ENCODE measurements at places on chromosomes 5 and 9.

- DNase-seq: no peak
These were observed 35.4 kb downstream of the PRLR start for GRCh38 chr5:35194635-35195471.

GRCh38 chr9:121206516-121207370, 5.1 kb upstream of the RAB14 start:
- no peak for DNase-seq

- DNase-seq: no peak
These were observed 107.6 kb downstream of the MUSK start for GRCh38 chr9:110776221-110776620.

DNA sequence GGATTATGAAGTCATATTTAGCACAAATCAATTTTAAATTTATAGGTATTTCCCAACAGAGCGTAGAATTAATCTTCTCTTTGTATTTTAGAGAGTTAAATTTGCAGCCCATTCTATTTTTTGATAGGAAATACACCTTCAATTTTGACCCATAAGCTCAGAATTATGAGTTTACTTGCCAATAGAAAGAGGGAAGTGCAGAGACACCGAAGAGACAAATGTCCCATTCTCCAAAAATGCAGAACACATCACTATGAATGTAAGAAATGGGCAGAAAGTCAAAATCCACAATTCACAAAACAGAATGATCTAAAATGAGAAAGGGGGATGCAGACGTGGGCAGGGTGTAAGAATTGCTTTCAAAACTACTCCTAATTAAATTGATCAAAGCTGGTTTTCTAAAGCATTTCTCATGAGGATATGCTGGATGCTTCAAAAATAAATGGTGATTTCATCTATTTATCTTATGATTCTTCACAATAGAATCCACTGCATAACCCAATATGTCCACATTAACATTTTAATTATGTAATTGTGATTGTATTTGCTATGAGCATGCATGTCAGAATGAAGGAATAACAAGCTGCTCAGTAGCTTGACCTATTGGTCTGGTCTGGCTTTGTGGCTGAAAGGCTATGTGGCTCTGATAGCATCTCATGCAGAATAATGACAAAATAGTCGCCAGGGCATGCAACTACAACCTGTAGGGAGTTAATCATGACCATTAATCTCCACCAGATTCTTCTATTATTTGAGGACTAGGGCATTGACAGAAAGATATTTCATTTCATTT, 550.1 kb upstream of the CDH18 start:
- no peak for DNase-seq

GRCh38 chr9:117574099-117574498, 130.1 kb upstream of the TLR4 start:
- peak; percentile 86 for DNase-seq

GRCh38 chr9:121640076-121640475, 11.4 kb upstream of the DAB2IP start:
- DNase-seq: no peak

DNA sequence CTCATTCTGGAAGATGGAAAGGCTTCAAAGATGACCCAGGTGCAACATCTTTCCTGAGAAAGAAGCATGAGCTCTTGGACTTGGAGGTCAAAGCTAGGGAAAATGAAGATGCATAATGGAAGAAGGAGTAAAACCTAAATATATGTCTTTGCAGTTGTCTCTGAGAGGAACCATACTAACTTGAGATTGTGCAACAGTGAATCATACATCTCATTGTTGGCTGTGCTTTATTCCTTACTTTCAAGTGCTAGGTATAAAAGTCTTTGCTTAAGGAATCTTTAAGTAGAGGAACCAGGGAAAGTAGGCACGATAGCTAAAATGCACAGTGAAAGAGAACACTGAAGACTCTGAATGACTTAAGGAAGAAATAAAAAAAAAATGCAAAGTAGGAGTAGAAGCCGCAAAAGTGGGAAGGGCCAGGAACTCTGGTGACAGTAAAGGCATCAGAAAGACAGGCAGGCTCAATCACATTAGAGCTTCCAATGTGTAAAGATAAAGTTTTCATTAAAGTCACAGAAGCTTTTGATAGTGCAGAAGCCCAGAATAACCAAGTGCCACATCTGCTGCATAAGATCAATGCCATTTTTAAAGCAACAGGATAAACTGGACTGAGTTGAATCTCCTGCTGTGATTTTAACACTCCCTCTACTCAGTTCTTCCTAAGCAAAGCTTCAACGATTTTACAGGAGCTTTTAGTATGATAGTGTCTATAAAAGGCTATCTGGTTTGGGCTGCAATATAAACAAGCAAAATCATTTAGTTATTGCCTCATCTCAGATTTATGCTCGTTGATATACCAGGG, 432.3 kb upstream of the EDIL3 start:
- no peak for DNase-seq

DNA sequence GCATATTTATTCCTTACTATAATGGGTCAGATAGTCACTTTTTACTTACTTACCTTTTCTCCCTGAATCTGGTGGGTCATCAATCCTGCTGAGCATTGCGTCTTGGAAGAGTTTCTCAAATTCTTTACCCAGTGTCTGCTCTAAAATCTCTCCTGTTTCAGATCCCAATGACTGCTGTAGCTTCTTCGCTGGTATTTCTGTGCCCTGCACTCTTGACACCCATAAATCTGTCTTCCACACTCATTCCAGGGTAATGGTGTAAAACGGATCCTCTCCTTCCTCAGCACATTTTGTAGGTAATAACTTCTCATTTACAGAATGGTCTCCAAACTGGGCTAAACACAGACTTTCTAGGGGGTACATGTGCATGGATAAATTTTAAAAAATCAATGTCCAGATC, 407.4 kb downstream of the DMAC1 start:
- no peak for DNase-seq

DNA sequence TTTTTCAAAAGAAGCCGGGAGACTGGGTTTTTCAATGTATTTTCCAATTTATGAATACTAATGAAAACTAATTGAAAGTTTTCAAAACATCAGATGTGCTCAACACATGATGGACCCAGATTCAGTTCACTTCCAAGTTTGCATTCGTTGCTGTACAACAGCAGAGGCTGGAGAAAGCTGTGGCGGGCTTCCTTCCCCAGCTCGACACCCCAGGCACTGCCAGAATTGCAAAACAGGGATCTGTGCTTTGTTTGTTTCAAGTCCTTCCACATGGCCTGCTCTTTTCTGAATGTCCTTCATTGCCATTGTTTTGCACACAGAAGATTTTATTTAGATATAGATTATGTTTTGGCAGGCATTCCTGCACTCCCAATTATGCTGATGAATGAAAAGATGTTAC, 30.3 kb upstream of the INSYN2B start:
- no peak for DNase-seq

- no peak for DNase-seq
These were observed 103.9 kb upstream of the SMIM23 start for GRCh38 chr5:171681677-171682076.

DNA sequence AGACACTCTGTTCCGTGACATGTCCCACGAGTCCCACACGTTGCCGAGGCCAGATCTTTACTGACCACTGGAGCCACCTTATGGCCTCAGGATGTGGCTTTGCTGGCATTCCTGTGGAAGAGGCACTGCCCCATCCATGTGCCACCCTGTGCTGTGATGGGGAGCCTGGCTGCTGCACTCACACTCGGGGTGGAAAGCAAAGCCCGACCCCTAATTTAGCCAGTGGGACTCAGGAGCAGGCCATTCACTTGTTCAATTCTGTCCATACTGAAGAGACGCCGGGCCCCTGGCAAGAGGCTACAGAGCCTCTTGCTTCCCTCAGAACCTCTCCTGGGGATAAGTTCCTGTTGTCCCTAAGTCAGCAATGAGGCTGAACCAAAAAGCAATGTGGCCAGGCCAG, 18.6 kb upstream of the CEP72 start:
- no peak for DNase-seq

GRCh38 chr9:125750627-125751011, 3.4 kb downstream of the PBX3 start:
- DNase-seq: no peak

DNA sequence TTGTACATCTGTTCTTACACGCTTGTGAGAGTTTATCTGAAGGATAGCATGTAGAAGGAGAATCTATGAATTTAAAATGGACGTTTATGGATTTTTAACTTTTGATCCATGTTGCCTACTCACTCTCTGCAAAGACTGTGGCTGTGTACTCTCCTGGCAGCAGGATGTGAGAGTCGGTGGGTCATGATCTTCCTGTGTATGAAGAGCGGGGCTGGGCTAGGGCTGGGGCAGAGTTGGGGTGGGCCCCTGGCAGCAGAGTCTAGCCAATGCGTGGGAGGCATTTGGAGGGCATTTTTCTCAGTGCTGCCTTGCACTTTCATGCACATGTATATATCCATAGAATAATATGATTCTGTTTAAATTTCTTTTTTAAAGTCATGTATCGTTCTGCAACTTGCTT, 24.0 kb upstream of the DAB2IP start:
- DNase-seq: no peak

DNA sequence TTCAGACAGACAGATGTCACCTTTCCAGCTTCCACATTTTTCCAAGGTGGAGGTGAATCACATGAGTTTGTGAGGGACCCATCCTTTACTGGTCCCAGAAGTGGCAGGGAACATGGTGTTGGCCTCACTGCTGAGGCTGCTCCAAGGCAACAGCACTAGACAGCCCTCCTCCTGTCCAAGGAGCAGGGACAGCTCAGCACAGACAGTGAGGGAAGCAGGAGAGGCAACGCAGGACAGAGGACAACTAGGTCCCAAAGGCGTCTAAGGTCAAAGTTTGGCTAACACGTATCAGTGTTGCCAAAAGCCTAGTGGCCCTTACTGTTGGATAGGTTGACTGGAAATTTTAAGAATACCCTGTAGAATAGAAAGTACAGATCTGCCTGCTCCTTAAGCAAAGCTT, 251.7 kb upstream of the PANK3 start:
- DNase-seq: no peak

GRCh38 chr5:135660826-135661575, 82.2 kb upstream of the CXCL14 start:
- no peak for DNase-seq

- no peak for DNase-seq
These were observed 223.6 kb upstream of the EFNA5 start for GRCh38 chr5:107894361-107894760.

GRCh38 chr5:54965806-54966205, 19.6 kb downstream of the ESM1 start:
- DNase-seq: no peak

DNA sequence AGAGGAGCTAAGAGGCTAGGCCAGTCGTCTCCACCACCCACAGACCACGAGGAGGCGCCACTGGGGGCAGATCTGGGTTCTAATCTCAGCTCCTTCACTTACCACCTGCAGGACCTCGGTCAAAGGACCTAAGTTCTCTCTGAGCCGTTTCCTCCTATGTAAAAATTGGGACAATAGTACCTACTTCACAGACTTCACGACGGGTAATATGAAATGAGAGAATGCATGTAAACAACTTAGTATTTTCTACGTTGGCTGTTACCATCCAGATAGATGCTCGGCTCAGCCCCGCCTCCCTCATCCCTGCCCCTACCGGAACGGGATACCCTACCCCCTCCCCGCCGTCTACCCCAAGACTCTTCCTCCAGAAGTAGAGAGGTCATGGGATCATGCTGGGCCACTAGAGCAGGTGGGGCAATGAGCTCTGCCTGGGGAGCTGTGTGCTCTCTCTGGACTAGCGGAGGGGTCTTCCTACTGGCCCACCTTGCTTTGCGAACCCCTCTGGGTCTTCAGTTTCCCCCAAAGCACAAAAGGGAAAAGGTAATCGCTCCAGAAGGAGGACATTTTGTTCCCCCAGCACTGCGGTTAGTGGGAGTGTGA, 541 bp downstream of the GNPDA1 start:
- no peak for DNase-seq

- no peak for DNase-seq
These were observed 281.6 kb downstream of the NTRK2 start for GRCh38 chr9:84950879-84951811.

GRCh38 chr9:137740312-137740711, 121.5 kb downstream of the EHMT1 start:
- peak; percentile 86 for DNase-seq

DNA sequence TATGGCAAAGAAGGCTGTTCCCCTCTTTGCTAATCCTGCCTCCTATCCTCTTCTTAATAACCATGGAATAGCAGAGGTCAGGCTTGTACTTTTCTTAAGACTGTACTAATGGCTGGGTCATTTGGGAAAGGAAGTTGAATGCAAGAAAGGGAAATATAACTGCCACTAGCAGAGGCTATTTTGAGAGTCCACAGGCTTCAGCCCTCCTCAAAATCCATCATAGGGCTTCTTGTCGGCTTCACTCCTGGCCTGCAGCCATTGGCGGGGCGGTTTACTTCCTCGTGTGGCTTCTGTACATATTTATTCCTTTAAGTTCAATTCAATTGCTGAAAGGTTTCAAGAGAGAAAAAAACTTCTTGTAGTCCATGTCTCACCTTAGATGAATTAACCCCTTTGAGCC, 2.8 kb upstream of the PARP8 start:
- no peak for DNase-seq

DNA sequence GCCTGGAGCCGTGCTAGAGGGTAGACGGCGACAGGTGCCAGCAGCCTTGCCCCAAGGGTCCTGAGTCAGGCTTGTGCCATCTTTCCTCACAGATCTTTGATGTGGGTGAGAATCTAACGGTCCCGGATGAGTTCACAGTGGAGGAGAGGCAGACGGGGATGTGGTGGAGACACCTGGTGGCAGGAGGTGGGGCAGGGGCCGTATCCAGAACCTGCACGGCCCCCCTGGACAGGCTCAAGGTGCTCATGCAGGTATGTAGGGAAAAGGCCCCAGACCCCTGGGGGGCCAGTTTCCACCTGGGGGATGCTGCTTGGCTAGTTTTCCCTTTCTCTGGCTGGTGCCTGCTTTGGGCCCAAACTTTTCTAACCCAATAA, 24.0 kb downstream of the PTGES2 start:
- DNase-seq: no peak
